ENCODE measurements at places on chromosomes 4 and X.

- no peak for DNase-seq
These were observed 92.9 kb downstream of the FNIP2 start for GRCh38 chr4:158861766-158862165.

DNA sequence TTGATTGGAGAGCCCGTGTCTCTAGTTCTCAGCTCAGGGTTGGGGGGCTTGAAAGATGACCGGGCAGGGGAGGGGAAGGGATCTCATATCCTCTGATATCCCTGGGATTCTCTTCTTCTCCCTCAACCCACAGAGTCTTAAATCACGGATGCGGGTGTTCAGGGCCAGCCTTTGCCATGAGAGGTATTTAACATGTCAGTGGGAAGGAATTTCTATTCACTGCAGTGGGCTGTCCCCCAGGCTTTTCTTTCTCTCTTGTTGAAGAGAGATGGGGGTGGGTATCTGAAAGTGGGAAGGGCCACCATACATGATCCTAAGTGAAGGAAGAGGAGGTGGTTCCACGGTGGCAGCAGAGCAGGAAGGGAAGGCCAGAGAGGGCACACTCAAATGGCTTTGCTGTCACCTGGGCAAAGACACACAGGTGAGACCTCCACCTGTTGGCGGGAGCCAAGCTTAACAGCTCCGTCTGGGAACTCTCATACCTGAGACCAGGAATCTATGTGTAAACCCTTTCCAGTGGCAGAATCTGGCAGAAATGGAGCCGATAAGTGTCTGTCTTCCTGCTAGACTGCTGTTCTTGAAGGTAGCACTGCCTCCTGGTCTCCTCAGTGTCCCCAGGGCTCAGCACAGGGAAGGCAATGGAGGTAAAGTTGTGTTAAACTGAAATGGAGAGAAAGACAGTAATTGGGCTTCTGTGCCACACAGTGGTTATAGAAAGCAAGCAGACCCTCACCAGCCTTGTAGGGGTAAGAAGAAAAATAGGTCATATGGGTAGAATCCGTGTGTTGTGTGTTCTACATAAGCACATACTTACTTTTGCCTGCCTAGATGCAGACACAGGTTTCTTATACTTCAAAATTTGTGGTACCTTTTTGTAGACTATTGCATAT is 49.4 kb downstream of the RHOH start:
- no peak for DNase-seq

DNA sequence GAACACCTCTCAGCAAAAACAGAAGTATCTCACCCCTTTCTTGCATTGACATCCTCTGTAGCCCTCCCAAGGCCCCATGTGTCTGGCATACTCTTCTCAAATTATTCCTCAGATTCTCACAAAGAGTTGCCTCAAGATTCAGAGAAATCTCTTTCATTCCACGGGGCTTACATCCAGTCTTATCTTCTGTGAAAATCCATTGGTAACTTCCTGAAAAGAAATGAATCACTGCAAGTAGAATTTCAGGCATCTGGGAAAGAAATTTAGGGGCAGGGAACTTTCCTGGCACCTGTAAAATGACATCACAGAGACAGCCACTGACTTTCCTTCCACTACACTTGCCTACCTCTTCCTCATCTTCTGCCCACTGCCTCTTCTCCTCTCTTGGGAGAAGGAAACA is 182.5 kb upstream of the ARHGEF9 start:
- DNase-seq, result no peak

DNA sequence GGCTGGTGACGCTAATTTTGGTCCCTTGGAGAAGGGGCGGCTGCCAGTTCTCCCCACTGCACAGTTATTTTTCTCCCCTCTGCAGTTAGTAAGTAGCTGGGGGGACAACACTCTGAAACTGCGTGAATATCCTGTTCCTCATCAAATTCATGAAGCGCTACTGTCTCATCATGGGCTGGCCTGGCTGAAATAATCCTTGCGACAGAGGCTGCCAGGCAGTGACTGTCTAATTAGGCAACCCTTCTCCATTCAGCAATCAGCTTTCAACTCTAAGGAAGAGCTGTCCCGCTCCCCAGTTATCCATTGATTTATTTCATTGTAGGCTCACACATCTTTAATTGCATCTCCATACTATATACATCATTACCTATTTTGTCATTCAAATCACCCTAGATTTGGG is 8.2 kb downstream of the SH3TC1 start:
- DNase-seq, result no peak

GRCh38 chr4:99180382-99181070 is 36.4 kb upstream of the ADH4 start:
- no peak for DNase-seq

DNA sequence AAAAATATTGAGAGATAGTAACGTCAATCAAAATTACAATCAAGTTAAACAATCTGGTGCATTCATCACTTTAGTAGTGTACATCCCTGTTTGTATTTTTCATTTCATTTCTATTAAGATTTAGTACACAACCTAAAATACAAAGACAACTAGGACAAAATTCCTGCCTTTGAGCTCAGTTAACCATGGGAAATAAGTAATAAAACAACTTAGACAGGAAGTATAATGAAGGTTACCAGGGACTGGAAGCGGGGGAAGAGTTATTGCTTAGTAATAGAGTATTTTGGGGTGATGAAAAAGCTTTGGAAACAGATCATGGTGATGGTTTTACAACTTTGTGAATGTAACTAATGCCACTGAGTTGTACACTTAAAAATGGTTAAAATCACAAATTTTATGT is 25.6 kb upstream of the ATXN3L start:
- no peak for DNase-seq

DNA sequence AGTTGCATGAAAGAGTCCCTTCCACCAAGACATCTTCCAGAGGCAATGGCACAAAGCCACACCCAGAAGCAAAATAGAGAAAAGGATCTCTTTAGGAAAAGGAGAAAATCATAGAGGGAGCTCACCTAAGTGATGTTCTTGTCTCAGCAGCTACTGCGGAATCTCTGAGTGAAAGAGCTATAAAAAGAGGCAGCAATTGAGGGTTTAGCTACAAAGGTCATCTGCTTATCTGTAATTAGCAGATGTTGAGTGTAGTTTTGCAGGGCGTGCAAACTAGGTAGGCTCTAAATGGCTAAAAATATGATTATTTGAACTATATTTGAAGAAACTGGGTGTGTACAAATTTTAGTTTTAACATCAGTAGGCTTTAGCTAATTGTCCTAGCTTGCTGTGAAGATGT is 276.0 kb downstream of the HS3ST1 start:
- DNase-seq, result no peak

GRCh38 chr4:119825696-119826095 is 197.1 kb upstream of the PDE5A start:
- DNase-seq, result no peak

GRCh38 chr4:113497154-113497884 is 264.2 kb downstream of the CAMK2D start:
- no peak for DNase-seq

GRCh38 chr4:140326395-140326993 is 47.0 kb upstream of the SCOC start:
- no peak for DNase-seq

Data from GM06990 (cell line).